Endothelial cell of umbilical vein (primary cell): ENCODE measurements at places on chromosomes 2 and 18. TPM values are rescaled to one million over a fixed set of nuclear protein-coding genes. Genes with fewer than 3 reads are reported as not detected.

DNA sequence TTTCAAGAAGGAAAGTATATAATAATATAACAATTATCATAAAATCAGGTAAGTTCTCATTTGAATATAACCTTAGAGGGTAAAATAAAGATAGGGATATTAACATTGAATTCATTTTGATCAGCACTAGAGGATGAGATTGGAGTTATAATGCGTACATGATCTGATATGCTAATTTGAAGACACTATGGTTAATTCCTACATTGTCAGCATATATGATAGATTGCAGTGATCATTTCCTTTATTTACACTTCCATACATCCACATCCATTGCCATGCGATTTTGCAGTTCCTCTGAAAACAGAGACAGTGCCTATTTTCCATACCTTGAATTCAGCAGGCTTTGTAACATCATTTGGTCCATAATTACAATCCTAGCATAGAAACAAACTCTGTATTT lies 519.2 kb downstream of the CCDC85A start:
- DNase-seq: no peak

- no peak for DNase-seq
Observed at GRCh38 chr18:44579028-44579702, 101.5 kb upstream of the SETBP1 start.

DNA sequence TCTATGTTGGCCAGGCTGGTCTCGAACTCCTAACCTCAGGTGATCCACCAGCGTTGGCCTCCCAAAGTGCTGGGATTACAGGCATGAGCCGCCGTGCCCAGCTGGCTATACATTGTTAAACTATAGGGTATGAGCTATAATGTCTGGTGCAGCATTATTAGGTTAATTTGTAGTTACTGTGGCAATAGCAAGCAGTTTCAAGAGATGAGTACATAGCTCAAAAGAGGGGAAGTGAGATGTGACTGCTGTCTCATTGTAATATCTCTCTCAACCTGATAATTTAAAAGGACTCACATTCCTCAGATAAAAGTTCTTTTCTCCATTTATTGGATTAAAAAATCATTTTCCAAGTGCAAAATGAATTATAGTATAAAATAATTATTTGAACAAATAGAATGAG lies 116.4 kb downstream of the INO80D start:
- no peak for DNase-seq

- no peak for DNase-seq
Observed at GRCh38 chr18:79533591-79533990, 137.9 kb downstream of the NFATC1 start.

- no peak for DNase-seq
Observed at GRCh38 chr18:49970319-49970718, 157.0 kb upstream of the ACAA2 start.

DNA sequence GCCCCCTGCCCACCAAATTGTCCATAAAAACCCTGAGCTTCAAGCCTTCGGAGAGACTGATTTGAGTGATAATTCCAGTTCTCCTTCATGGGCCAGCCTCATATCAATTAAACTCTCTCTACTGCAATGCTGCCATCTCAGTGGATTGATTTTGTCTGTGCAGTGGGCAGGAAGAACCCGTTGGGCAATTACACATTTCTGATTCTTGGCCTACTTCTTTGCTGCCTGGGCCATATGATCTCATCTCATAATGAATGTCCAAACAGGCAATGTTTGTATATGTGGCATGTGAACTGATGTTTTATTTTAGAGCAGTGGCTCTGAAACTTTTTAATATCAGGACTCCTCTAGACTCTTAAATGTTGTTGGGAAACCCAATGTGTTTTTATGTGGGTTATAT lies 101.2 kb upstream of the SLC38A11 start:
- no peak for DNase-seq

TCF23 gene
- polyA plus RNA-seq: not detected in 2 replicates

GRCh38 chr2:75561566-75562512 lies 1.1 kb upstream of the EVA1A start:
- DNase-seq: no peak
